ENCODE measurements at places on chromosomes 5 and 9. TPM values are rescaled to one million over a fixed set of nuclear protein-coding genes. Genes with fewer than 3 reads are reported as not detected.
A peak's percentile ranks its signal among the peaks of the same experiment; 100 is the strongest.

DNA sequence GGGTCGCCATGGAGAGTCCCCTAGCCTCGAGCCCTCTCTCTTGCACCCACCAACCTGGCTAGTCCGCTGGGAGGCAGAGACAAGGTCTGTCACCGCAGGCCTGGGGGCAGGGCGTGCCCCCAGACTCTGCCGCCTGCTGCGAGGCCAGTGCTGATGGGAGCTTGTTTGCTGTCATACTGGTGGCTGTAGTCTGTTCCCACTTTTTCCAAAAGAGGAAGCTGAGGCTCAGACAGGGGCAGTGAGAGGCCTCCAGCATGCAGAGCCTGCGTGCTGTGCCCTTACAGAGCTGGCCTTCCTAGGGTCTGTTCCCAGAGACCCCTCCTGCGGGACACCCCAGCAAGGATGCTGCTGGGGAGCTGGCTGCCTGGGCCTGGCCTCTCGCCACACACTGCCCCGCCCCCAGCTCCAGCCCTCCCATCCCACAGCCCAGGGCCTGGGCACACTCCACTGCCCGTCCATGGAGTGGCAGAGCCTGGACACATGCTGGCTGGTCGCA, 21.0 kb upstream of the SUSD3 start:
- DNase-seq, result no peak

GRCh38 chr9:18768951-18769622, 263.9 kb downstream of the SAXO1 start:
- no peak for DNase-seq

DNA sequence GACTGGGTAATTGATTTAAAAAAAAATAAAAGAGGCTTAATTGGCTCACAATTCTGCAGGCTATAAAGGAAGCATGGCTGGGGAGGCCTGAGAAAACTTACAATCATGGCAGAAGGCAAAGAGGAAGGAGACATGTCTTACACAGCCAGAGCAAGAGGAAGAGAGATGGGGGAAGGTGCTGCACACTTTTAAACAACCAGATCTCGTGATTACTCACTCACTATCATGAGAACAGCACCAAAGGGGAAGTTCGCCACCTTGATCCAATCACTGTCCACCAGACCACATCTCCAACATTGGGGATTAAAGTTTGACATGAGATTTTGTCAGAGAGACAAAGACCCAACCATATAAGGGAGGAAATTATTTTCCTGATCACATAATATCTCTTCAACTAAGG, 138.8 kb upstream of the NR4A3 start:
- DNase-seq, result no peak

DNA sequence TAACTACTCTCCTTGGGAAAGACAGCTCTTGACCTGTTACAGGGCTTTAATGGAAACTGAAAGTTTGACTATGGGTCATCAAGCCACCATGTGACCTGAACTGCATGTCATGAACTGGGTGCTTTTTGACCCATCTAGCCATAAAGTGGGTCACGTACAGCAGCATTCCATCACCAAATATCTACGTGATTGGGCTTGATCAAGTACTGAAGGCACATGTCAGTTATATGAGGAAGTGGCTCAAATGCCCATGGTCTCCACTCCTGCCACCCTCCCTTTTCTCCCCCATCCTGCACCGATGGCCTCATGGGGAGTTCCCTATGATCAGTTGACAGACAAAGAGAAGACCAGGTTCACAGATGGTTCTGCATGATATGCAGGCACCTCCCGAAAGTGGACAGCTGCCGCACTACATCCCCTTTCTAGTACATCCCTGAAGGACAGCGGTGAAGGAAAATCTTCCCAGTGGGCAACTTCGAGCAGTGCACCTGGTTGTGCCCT, 7.3 kb upstream of the FCN1 start:
- no peak for DNase-seq

DNA sequence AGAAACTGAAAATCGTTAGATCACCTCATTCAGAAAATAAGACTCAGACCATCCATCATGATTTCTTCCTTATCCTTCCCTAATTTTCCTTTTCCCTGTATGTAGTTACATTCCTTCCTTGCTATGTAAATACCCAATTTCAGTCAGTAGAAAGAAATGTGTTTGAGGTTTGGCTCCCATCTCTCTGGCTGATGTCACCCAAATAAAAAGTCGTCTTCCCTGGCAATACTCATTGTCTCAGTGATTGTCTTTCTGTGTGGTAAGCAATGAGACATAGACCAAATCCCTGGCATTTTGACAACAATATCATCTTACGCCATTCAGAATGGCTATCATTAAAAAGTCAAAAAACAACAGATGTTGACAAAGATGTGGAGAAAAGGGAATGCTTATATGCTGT, 303.9 kb upstream of the EDIL3 start:
- no peak for DNase-seq

- no peak for DNase-seq
Measured at GRCh38 chr9:11632691-11633090, 1019.9 kb upstream of the PTPRD start.

- peak; percentile 47 for DNase-seq
Measured at GRCh38 chr9:81685763-81686613, 3.4 kb downstream of the TLE1 start.

Gene SPINK7
- total RNA-seq, result not detected

Gene DOCK2
- 0.13 TPM for total RNA-seq

DNA sequence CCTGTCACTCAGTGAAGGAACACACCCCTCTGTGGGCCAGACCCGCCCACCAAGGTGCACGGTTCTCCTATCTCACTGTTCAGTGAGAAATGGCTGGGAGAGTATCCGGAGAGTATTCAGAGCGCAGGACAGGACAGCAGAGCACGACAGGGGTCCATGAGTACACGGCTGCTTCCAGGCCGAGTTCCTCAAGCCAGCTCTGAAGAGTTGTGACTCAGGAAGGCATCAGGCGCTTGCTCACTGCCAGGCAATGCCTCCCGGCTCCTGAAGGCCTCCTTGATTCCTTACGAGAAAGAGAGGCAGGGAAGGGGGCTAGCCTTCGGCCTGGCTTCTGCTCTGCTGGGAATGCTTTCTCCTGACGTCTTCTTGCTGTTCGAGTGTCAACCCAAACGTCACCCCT, 132.1 kb upstream of the PPP1R26 start:
- no peak for DNase-seq

DNA sequence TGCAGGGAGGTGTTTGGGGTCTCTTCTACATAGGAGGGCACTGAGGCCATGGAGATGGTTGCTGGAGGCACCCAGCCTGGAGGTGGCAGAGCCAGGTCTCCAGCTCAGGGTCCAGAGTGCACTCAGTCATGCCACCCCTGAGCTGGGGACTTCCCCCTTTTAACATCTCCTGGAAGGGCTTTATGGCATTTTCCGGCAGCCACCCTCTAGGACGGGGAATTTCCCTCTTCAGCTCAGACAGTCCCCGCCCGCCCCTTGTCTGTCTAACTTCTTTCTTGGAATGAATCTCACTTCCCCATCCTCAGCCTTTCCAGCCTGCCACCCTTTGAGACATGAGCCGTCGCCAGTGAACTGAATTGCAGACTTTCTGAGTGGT, 49.9 kb downstream of the COL15A1 start:
- DNase-seq, result no peak

DNA sequence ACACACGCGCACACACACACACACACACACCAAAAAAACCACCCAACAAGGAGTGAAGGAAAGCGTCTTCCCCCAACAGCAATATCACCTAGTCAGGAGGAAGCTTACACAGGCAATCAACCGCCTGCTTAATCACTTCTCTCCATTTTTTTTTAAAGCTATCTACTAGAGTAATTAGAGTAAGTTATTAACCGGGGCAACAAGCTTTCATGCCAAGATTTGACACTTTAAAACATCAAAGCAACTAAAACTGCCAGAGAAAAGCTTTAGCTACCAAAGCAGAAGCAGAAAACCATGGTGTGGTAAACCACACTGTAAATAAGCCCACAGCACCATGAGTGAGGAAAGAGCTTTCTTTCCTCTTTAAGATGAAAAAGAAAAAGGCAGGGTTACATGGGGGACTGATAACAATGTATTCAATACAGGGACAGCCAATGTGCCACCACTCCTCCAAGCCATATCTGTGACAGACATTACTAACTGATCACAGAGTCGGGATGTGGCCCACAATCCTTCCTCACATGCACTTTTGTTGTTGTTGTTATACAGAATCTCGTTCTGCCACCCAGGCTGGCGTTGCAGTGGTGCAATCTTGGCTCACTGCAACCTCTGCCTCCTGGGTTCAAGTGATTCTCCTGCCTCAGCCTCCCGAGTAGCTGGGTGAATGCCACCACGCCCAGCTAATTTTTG, 282.1 kb downstream of the CRB2 start:
- no peak for DNase-seq

- no peak for DNase-seq
Measured at GRCh38 chr5:153672347-153673090, 182.0 kb downstream of the GRIA1 start.

GRCh38 chr9:2018162-2018643, 3.1 kb downstream of the SMARCA2 start:
- DNase-seq, result no peak

GRCh38 chr5:78610163-78610583, 38.4 kb downstream of the LHFPL2 start:
- no peak for DNase-seq

Gene CNTFR
- total RNA-seq, result not detected

GRCh38 chr9:2764353-2764752, 47.0 kb downstream of the KCNV2 start:
- no peak for DNase-seq

Gene FOXE1
- not detected for total RNA-seq

Gene TPPP
- 0.13 TPM for total RNA-seq

- no peak for DNase-seq
Measured at GRCh38 chr5:59674763-59675162, 218.8 kb downstream of the PDE4D start.

DNA sequence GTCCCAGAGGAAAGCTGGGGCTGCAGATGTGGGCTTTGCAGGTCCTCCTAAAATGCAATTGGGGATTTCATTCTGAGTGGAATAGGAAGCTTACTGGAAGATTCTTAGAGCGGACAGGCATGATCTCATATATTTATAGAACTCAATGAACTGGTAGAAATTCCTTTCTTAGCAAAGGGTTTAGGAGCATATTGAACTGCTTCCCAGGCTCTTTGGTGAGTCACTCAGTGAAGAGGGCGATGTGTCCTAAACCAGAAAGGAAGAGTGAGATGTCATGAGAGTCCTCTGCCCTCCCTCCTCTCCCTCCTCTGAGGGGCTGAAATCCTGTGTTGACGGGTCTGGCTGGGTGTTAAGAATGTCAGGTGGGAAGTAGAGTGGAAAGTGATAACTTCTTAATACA, 26.3 kb upstream of the SEMA6A start:
- no peak for DNase-seq

- no peak for DNase-seq
Measured at GRCh38 chr9:122134822-122135528, 24.6 kb downstream of the NDUFA8 start.

DNA sequence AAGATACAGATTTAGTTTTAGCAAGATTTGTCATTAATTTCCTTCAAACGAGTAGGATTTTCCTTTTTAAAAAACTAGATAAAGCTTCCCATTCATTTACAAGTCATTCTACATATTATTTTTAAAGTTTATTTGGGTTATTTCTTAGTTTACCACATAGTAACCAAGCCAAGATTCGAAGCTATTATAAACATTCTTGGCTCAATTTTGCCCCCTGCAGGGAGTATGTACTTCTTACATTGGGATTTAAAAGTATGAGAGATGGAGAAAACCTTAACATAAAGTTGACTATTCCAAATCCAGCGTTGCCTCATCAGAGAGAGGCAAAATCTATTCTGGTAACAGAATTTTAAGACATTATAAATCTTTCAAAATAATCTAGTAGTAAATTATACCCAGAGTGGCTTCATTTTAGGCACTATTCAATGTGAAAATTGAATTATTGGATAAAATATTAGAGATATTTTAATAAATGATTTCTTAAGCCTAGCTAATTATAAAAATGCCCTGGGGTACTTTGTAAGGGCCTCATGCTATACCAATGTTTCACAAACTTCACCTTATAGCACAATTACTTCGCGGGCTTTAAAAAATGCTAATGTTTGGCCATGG, 39.1 kb downstream of the FBN2 start:
- peak; percentile 18 for DNase-seq

Gene HAVCR1
- total RNA-seq, result not detected

DNA sequence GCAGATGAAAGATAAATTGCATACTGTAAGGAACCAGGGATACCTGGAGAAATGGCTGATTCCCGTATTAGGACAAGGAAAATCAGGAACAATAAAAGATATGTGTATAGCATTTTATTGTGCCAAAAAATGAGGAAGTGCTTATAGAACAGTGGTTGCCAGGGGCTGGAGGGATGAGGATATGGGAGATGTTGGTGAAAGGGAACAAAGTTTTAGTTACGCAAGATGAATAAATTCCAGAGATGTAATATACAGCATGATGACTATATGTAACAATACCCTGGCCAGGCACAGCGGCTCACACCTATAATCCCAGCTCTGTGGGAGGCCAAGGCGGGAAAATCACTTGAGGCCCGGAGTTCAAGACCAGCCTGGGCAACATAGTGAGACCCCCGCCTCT, 101.8 kb downstream of the CDK5RAP2 start:
- no peak for DNase-seq

GRCh38 chr5:149959406-149960236, 937 bp upstream of the SLC26A2 start:
- peak; percentile 65 for DNase-seq

- no peak for DNase-seq
Measured at GRCh38 chr5:126419102-126419501, 4.1 kb upstream of the GRAMD2B start.

DNA sequence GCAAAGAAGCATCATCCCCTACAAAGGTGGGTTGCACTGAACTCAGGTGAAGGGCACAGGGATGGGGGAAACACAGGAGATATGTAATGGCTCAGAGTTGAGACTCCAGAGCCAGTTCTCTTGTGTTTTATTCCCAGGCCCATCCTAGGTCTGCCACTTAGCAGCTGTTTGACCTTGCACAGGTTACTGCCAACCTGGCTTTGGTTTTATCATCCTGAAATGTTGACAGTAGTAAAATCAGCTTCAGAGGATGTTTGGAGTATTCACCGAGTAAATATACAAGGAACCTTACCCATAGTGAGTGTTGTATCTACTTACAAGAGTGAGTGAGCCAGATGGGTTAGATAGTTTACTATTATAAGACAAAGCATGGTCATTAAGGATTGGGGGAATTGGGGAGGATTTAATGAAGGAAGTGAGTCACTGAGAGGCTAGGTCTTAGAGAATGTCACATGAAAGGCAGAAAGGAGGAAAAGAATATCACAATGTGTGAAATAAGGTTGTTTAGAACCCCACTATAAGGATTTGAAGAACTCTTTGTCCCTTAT, 141.3 kb downstream of the MAN2A1 start:
- DNase-seq, result no peak

Data from dermis microvascular lymphatic vessel endothelial cell (primary cell).